Fibroblast of mammary gland (primary cell): ENCODE measurements at places on chromosomes 2 and 18.

GRCh38 chr18:45590036-45590886 is 25.0 kb upstream of the SLC14A2 start:
- DNase-seq: peak; percentile 83

- peak; percentile 58 for DNase-seq
These were observed 56.8 kb downstream of the POLR1A start for GRCh38 chr2:86048888-86049287.

GRCh38 chr18:2857491-2858131 is 10.8 kb downstream of the EMILIN2 start:
- DNase-seq: peak; percentile 99

DNA sequence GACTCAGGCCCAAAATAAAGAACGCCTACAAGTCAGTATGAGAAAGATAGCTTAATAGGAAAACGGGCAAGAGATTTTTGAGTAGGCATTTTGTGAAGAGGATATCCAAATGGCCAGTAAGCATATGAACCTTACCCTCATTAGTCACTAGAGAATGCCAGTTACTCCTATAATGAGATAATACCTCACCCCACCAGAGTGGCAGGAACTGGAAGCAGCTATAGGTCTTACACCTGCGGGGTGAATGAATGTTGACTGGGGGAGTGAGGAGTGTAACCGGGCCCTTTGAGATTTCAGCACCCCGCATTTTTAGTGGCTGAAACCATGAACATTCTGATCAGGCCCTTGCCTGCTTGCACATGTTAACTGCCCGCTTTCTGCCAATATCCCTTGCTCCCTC is 7.5 kb upstream of the PTPN2 start:
- no peak for DNase-seq

- DNase-seq: peak; percentile 17
These were observed 201.0 kb downstream of the NDUFA10 start for GRCh38 chr2:239824046-239824694.

DNA sequence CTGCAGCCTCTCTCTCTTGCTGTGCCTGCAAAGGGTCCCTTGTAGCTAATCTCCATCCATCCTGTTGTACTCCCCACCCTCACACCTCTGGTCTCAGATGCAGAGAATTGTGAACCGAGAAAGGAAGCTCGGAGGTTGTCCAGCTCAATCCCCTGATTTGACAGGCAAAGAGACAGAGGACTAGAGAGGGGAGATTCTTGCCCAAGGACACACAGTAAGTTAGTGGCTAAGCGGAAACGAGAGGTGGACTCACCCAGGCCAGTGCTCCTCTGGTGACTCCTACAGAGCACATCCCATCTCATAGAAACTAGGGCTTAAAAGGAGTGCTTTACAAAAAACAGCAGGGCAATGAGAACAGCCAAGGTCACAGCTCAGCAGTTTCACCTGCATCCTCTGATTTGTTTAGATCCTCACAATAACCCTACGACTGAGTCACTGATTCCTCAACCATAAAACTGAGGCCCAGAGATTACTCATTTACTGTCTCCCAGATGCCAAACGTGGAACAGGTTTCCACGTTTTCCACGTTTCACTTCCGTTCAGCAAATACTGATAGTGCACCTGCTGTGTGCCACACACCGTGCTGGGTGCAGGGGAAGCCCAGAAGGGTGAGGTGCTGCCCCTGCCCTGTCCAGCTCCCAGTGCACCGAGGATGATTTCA is 22.1 kb downstream of the EHD3 start:
- DNase-seq: no peak

GRCh38 chr2:178863856-178864620 is 56.8 kb upstream of the TTN start:
- DNase-seq: peak; percentile 58

DNA sequence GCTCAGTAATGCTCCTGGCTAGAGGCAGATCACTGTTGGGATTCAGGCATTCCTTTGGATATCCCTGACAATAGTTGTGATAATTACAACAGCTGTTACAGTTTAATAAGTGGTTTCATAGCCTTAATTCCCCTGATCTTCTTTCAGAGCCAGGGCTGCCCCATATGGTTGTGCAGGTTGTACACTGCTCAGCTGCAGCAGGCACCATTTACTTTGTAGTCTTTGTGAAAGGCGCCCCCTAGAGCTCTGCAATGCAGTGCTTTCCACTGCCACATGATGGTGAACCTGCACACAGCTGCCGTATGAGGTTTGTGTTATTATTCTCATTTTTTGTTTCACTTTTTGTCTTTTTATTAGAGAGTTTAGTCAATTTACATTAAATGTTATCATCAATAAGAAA is 239.1 kb downstream of the KCNS3 start:
- DNase-seq: peak; percentile 53

- DNase-seq: no peak
These were observed 2.6 kb upstream of the PRLH start for GRCh38 chr2:237563816-237564215.

GRCh38 chr2:25301453-25302352 is 40.0 kb downstream of the DNMT3A start:
- DNase-seq: peak; percentile 86

GRCh38 chr18:23106575-23106974 is 28.7 kb upstream of the CABLES1 start:
- DNase-seq: peak; percentile 97

DNA sequence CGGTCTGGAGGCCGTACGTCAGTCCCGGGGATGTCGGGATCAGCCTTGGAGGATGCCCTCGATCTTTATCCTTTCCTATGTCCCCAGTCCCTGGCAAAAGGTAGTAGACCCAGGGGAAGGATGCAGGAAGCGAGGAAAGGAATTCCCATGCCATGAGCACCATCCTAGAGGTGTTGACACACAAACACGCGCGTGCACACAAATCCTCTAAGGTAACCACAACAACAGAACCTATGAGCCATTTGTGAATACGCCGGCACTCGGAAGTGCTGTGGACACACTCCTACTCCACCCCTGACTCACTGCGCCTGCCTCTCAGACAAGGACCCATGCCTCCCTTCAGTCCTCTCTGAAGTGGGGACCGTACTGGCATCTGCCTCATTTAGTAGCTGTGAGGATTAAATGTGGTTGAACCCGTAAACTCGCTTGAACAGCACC is 11.3 kb upstream of the MLPH start:
- DNase-seq: peak; percentile 79

- no peak for DNase-seq
These were observed 462.8 kb upstream of the SLC8A1 start for GRCh38 chr2:40914666-40915065.

GRCh38 chr2:73107211-73107926 is 5.4 kb downstream of the RAB11FIP5 start:
- DNase-seq: peak; percentile 62

- DNase-seq: peak; percentile 29
These were observed 2.1 kb downstream of the IL1B start for GRCh38 chr2:112834396-112835037.

DNA sequence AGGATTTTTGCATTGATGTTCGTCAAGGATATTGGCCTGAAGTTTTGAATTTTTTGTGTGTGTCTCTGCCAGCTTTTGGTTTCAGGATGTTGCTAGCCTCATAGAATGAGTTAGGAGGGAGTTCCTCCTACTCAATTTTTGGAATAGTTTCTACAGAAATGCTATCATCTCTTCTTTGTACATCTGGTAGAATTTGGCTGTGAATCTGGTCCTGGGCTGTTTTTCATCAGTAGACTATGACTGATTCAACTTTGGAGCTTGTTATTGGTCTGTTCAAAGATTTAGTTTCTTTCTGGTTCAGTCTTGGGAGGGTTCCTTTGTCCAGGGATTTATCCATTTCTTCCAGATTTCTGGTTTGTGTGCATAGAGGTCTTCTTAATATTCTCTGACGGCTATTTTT is 166.7 kb downstream of the ST6GAL2 start:
- no peak for DNase-seq

DNA sequence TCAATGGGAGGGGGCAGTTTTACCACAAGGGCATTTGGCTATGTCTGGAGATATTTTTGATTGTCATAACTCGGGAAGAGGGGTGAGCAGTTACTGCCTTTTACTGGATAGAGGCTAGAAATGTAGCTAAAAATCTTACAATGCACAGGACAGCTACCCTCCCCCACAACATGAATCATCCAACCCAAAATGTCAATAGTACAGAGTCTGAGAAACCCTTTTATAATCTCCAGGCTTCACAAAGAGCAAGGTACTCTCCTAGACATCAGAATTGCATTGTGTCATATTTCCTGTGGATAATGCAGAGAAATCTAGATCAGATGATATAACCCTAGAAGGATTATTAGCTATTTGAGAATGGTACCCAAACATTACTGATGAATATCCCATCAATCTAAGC is 277.1 kb upstream of the NRP2 start:
- DNase-seq: peak; percentile 51

GRCh38 chr2:192267484-192267883 is 72.8 kb upstream of the TMEFF2 start:
- peak; percentile 89 for DNase-seq

DNA sequence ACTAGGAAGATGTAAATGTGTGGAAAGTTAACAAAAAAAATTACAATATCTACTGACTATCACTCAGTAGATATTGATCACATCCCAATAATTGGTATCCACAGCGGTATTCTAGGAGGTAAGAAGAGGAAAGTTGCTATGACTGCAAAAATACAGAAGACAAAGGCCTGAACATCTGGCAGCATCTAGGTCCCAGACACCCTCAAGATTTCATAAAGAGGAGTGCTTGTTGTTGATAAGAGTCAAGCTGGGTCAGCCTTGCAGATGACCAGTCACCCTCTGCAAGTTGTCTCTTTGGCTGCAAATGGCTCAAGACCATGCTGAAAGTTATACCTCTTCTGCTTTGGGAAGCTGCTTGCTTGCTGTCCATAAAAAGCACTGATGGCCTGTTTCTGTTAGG is 228.4 kb upstream of the FBXO11 start:
- DNase-seq: no peak

- DNase-seq: no peak
These were observed 87.7 kb upstream of the DYNAP start for GRCh38 chr18:54503131-54503894.

DNA sequence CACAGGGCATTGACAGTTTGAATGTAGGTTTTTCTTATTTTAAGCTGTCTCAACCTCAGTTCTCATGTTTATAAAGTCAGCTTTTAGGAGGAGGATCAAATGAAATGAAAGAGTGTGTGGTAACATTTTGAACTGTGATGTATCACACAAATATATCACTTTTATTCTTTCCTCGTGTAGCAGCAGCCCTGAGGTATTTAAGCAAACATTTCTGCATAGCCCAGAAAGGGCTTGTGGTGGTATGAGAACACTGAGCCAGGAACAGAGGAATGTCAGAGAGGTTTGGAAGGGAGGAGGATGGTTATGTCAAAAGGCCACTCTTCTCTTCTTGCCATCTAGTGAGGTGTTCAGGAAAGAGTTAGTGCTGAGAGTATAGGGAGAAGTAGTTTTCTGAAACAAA is 150.2 kb downstream of the PARD3B start:
- no peak for DNase-seq

GRCh38 chr2:152445375-152445774 is 110.4 kb downstream of the FMNL2 start:
- no peak for DNase-seq

GRCh38 chr2:223041527-223042109 is 10.4 kb upstream of the KCNE4 start:
- peak; percentile 98 for DNase-seq

- no peak for DNase-seq
These were observed 489.3 kb upstream of the CHST9 start for GRCh38 chr18:27674411-27674810.

GRCh38 chr2:98685930-98686887 is 44.7 kb downstream of the MGAT4A start:
- DNase-seq: no peak

- DNase-seq: peak; percentile 22
These were observed 1.6 kb downstream of the ST8SIA3 start for GRCh38 chr18:57353940-57354461.

- DNase-seq: no peak
These were observed 88.3 kb downstream of the ZNF516 start for GRCh38 chr18:76406791-76407190.

DNA sequence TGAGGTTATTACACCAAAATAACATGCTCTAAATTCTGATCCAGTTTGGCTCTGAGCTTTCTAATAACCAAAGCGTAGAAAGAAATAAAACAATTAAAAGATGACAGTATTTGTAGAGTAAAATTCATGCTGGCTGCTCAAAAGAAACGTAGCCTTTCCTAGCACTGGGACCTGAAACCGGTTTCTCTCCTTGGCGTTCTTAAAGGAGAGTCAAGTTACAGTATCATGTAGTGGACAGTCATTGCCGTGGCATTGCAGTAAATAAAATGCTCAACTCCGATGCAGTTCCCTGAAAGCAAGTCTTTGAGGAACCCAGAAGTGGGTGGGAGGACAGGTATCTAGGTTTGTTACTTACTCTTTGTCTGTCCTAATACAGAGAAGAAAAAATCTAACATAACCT is 52.7 kb upstream of the ITM2C start:
- no peak for DNase-seq

DNA sequence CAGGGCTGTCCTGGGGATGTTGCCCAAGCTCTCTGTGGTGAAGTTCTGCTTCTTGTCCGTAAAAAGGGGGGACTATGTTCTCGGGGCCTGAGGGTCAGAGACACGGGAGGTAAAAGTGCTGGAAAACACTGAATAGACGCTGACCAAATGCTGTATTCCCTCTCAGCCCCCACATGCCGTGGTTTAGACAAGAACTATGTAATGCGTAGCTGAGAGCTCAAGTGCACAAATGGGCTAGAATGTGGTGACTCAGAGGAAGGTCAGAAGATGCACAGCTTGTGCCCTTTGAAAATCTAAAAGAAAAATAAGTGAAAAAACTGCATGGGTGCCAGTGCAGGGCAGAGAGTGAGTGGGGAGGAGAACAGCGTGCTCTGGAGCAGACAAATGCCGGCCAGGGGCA is 80.3 kb upstream of the MAP4K4 start:
- peak; percentile 83 for DNase-seq

DNA sequence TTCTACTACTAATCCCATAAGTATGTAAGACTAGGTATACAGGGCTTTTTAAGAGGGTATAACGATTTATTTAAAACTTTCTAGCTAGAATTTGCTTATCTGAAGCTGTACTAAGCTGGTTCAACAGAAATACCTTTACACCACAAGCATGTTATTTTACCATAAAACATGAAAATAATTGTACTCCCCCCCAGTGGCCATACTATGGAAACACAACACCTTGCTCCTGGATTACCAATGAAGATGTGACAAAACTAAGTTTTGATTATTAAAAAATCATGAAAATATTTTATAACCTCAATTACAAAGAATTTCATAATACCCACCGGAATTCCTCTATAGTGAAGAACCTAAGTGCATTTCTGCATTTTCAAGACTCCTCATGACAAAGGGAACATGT is 27.3 kb downstream of the LPIN2 start:
- peak; percentile 60 for DNase-seq

GRCh38 chr18:74784752-74785151 is 187.1 kb downstream of the ZNF407 start:
- no peak for DNase-seq
